Kidney epithelial cell (primary cell): ENCODE measurements at places on chromosomes 6 and 20. TPM values are rescaled to one million over a fixed set of nuclear protein-coding genes. Genes with fewer than 3 reads are reported as not detected.

The PSORS1C2 gene
- not detected in 2 replicates for total RNA-seq

DNA sequence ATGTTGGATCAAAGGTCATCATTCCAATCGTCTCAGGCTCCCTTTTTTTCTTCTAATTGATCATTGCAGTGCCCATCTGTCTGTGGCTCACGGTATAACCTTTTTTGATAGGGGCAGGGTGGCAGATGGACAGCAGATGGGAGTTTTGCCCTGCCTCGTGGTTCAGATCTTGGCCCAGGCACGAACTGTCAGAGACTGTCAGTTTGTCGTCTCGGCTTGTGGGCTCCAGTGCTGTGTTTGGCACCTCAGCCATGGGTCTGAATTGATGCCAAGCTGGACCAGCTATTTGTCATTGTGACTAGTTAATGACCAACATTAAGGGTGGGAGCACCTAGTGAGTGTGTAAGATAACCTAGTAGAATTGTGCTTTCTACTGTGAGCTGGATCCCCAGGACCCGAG, 197.6 kb downstream of the PRL start:
- no peak for DNase-seq

DNA sequence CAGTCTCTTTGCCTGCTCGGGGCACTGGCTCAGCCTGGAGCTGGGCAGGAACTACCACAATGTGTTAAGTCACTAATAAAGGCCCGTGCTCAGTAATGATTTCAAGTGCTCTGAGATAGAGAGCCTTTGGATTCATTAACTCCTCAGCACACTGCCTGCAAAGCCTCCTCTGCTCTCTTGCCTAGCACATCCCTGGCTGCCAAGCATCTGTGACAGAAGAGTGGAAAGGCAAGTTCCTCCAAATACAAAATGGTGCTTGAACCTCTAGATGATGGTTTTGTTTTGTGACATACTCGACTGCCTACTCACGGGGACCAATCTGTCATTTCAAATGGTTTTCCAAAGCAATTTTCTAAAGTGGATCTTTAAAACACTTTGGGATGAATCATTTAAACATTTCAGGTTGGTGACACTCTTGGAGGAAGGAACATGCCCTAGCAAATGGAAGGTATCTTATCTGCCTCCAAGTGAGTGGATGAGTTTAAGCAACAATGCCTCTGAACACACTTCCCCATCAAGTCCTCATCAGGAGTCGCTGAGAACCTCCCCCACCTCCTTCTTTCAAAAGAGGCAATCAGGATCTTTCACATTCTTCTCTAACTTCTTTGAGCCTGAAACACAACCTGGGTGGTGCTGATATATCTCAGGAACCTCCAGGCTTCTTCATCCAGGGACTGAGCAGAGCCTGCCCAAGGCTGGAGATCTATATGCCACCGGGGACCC, 35.8 kb downstream of the METTL24 start:
- DNase-seq, result no peak

- DNase-seq, result no peak
These were observed 41.7 kb downstream of the TMEM242 start for GRCh38 chr6:157281570-157281969.
